ENCODE measurements at places on chromosomes 7 and 10. TPM values are rescaled to one million over a fixed set of nuclear protein-coding genes. Genes with fewer than 3 reads are reported as not detected.
A peak's percentile ranks its signal among the peaks of the same experiment; 100 is the strongest.

- no peaks in the 10 kb centered on the region for H3K36me3 ChIP-seq
- DNase-seq: no peak
- H3K27ac ChIP-seq: no peak overlapping the region
- H3K27me3 ChIP-seq: no peaks in the 10 kb centered on the region
- no peak overlapping the region for H3K4me3 ChIP-seq
Measured at GRCh38 chr7:130210181-130210935, 2.7 kb downstream of the SSMEM1 start.

- H3K27me3 ChIP-seq: no peaks in the 10 kb centered on the region
- no peak overlapping the region for H3K27ac ChIP-seq
- H3K4me3 ChIP-seq: no peak overlapping the region
- DNase-seq: peak; percentile 56
- H3K36me3 ChIP-seq: no peaks in the 10 kb centered on the region
- H3K4me1 ChIP-seq: peaks cover 3% of the 10 kb centered on the region
Measured at GRCh38 chr7:13276977-13277376, 589.5 kb downstream of the ARL4A start.

- no peaks in the 10 kb centered on the region for H3K36me3 ChIP-seq
- H3K27ac ChIP-seq: no peak overlapping the region
- DNase-seq: no peak
- H3K4me3 ChIP-seq: no peak overlapping the region
Measured at GRCh38 chr10:62230344-62231121, 38.1 kb downstream of the RTKN2 start.

DNA sequence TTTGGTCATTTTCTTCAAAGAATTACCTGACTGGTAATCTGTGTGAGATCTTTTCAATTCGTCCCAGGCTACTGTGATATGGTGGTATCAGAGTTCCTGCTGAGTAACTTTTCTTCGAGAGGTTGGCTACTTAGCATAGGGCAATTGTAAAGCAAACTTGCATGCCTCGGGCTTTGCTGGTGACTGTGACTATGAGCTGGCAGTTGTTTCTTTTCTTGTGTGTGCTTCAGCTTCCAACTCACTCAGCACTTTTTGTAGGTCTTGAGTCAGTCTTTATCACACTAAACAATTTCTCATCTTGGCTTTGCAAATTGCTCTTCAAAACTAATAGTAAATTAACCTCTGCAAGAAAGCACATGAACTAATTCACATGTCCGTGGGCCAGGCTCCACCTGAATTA lies 44.3 kb downstream of the PRR15 start:
- H3K4me3 ChIP-seq: no peak overlapping the region
- DNase-seq: peak; percentile 19
- H3K27ac ChIP-seq: no peak overlapping the region
- no peaks in the 10 kb centered on the region for H3K27me3 ChIP-seq
- H3K4me1 ChIP-seq: peaks cover 4% of the 10 kb centered on the region
- H3K36me3 ChIP-seq: no peaks in the 10 kb centered on the region

- no peak overlapping the region for H3K4me3 ChIP-seq
- H3K4me1 ChIP-seq: no peaks in the 10 kb centered on the region
- H3K27me3 ChIP-seq: no peaks in the 10 kb centered on the region
- DNase-seq: no peak
- H3K27ac ChIP-seq: no peak overlapping the region
Measured at GRCh38 chr7:105454921-105455320, 66.2 kb upstream of the SRPK2 start.

DNA sequence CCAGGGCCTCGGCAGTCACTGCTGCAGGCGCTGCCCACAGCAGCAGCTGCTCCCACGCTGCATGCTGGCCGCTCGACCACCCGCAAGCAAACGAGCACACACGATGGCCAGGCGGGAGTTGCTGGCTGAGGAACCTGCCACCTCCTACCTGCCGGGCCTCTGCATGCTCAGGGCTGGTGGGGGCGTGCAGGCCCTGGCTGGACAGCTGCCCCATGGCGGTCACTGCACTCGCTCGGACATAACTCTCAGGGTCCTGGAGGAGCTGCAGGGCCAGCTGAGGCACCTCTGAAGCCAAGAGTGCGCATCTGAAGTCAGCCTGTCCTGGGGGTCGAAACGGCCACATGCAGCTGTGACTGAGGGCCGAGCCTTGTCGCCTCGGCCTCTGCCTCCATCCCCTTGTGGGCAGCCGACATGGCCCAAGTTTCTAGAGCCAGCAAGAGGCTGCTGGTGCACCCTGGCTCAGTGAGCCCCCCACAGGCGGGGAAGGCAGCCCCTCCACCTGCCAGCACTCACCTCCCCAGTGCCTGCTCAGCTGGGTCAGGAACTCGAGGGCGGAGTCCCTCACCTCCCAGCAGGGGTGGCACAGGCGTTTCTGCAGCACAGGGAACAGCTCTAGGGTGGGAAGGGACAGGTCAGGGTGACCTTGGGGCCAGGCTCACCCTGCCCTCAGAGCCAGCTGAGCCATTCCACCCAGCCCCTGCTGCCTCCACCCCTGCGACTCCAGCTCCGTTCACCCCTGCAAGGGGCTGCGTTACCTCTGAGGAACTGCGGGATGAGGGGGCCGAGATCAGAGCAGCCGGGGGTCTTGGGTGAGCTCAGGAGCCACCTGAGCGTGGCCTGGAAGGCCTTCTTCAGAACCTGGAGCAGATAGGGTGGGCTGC lies 16.1 kb downstream of the BRAT1 start:
- no peaks in the 10 kb centered on the region for H3K36me3 ChIP-seq
- no peak overlapping the region for H3K4me3 ChIP-seq
- DNase-seq: no peak

GRCh38 chr7:46685051-46685450 lies 764.0 kb upstream of the IGFBP3 start:
- H3K4me3 ChIP-seq: no peak overlapping the region
- no peaks in the 10 kb centered on the region for H3K27me3 ChIP-seq
- no peak for DNase-seq
- no peaks in the 10 kb centered on the region for H3K4me1 ChIP-seq

DNA sequence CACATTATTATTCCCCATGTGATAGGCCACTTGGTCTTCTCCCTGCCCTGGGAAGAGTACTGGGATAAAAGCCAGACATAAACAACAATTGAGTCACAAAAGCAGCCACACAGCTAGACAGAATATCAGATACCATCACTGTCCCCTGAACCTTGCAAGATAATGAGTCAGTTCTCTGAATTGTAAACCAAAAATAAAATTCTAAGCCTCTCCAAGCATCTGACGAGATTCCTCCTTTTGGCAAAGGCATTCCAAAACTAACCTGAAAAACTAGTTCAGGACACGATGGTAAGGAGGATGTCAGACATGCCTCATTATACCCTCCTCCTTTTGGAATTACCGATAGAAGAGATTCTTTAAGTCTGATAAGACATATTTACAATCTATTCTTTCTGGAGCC lies 450.7 kb downstream of the HTR7 start:
- DNase-seq: no peak
- no peaks in the 10 kb centered on the region for H3K4me1 ChIP-seq
- H3K27ac ChIP-seq: no peak overlapping the region
- H3K4me3 ChIP-seq: no peak overlapping the region

GRCh38 chr7:69189406-69189805 lies 408.9 kb upstream of the AUTS2 start:
- no peak overlapping the region for H3K4me3 ChIP-seq
- no peaks in the 10 kb centered on the region for H3K36me3 ChIP-seq
- H3K27me3 ChIP-seq: no peaks in the 10 kb centered on the region
- H3K27ac ChIP-seq: peak overlapping the region; percentile 33
- no peak for DNase-seq

- no peaks in the 10 kb centered on the region for H3K36me3 ChIP-seq
- H3K4me1 ChIP-seq: no peaks in the 10 kb centered on the region
- no peak overlapping the region for H3K4me3 ChIP-seq
- DNase-seq: no peak
- no peak overlapping the region for H3K27ac ChIP-seq
Measured at GRCh38 chr7:86644282-86645224, 844 bp downstream of the GRM3 start.

Gene DPP6
- not detected for total RNA-seq

Gene GIMAP7
- not detected for total RNA-seq

Gene VWC2
- total RNA-seq: not detected

Gene IMMP2L
- total RNA-seq: 17.2 TPM

Gene GPNMB
- total RNA-seq: 6.3 TPM

Gene TAS2R3
- 1.0 TPM for total RNA-seq
